ENCODE measurements at places on chromosomes 11 and 22. TPM values are rescaled to one million over a fixed set of nuclear protein-coding genes. Genes with fewer than 3 reads are reported as not detected.

The OR5AP2 gene
- not detected for polyA plus RNA-seq

The P2RX6 gene
- 12.7 TPM for polyA plus RNA-seq

The OR10D3 gene
- not detected for polyA plus RNA-seq

The SLC22A25 gene
- polyA plus RNA-seq, result not detected

The CD3D gene
- polyA plus RNA-seq, result not detected

The PLAAT5 gene
- polyA plus RNA-seq, result 2.6 TPM

The TANGO2 gene
- 9.2 TPM for polyA plus RNA-seq

The HBG2 gene
- polyA plus RNA-seq, result 4,549 TPM

DNA sequence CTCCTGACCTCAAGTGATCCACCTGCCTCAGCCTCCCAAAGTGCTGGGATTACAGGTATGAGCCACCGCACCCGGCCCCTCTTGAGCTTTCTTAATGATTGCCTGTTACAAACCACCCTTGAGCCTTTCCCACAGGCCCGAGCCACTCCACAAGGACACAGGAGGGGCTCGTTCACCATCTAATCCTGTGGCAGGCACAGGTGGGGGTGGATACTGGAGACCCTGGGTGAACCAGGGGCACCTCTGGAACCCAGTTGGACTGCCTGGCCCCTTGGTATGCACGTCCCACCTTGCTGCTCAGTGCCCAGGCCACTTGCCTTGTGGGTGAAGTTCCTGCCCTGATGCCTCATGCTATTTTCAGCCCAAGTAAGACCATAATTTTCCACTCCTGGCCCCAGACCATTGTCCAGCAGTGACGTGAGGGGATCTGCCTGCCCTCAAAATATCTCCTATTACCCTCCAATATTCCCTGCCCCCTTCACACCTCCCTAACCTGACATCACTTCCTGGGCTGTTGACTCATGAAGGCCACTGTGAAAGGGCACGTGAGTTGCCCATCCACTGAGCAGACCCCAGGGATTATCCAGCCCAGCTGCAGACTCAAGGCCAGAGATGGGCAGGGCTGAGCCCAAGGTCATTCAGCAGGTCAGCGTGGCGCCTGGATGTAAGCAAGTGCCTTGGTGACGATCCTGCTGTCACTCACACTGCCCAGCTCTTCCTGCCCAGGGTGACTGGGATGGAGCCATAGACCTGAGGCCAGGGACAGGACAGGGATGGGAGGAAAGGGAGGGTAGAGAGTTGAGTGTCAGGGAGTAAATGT, 19.6 kb downstream of the P2RY2 start:
- no peak for DNase-seq

- DNase-seq, result no peak
These were observed 26.1 kb upstream of the CARD16 start for GRCh38 chr11:105071089-105071732.

GRCh38 chr11:22234743-22235142, 41.9 kb downstream of the ANO5 start:
- DNase-seq, result no peak

DNA sequence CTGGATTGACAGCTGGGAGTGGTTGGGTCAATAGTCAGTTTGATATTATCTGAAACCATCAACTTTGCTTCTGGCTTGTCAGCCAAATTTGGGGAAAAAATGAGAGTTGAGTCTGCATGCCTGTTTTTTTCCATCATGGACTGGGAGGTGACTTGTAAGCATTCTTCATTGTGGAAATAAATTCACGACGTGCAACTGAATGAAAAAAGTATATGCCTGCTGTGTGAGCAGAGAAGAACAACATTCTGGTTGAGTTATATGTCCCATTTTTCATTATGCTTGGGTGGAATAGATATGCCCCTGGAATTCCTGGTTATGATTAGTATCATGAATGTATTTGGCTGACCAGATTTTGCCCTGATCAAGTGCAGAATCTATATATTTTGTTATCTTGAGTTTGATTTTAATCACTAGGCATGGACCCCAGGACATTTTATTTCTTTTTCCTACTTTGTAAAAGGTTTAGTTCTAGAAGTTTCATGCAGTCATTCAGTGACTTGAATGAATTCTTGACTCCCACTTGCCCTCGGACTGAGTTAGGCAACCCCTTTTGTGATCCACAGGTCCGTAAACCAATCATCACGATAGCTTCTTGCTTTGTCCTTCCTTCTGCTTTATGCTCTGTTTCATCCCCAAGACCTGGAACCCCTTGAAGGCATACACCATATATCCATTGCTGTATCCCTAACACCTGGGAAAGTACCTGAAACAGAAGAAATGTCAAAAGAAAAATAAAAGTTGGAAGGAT, 205.8 kb downstream of the NAV2 start:
- DNase-seq, result no peak

GRCh38 chr11:39712581-39712980, 1746.9 kb downstream of the LRRC4C start:
- DNase-seq, result no peak

- DNase-seq, result no peak
These were observed 31.1 kb upstream of the SYT9 start for GRCh38 chr11:7220636-7221035.

DNA sequence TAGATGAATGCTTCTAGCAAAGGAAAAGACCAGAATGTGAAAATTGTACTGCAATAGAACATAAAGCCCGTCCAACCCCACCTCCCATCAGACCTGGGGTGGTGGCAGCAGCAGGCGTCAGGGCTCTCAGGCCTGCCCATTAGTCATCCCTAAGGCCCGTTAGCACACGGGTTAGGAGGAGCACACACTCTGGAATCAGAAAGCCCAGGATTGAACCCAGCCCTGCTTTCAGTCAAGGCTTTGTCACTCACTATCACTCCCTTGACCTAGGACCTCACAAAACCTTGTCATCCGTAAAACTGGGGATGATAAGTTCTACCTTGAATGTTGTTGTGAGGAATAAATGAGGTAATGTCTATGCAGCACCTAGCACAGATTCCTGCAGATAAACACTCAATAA, 26.9 kb downstream of the MICAL3 start:
- DNase-seq, result no peak

- no peak for DNase-seq
These were observed 39.2 kb downstream of the USP35 start for GRCh38 chr11:78227921-78228320.

DNA sequence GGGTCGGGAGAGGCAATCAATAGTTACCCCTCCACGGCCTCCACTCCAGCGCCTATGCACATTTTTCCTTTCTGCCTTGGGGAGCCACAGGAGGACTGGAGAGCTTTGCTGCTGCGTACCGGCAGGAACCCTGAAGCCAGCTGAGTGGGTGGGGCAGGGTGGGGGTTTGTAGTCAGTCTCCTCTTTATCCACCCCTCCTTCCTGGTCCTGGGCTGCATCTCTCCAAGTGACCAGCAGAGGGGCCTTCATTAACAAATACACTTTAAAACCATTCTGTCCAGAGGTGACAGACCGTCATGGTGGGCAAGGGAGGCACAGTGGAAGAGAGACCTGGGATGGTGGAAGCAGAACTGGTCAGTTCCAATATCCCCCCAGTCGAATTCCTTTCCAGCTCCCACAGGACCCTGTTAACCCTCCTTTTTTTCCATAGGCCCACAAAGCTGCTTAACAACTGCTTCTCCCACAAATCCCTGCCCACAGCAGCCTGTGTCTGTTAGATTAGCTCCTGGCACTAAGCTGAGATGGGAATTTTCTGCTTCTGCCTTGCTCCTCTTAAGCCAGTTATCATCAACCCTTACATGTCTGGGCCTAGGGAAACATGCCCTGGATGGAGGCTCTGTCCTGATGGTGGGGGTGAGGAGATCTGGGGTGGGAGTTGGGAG, 3.9 kb upstream of the ABCG4 start:
- peak; percentile 71 for DNase-seq

- no peak for DNase-seq
These were observed 164.0 kb upstream of the SYT13 start for GRCh38 chr11:45450189-45450588.

- no peak for DNase-seq
These were observed 30.3 kb downstream of the PDGFB start for GRCh38 chr22:39214383-39215069.

DNA sequence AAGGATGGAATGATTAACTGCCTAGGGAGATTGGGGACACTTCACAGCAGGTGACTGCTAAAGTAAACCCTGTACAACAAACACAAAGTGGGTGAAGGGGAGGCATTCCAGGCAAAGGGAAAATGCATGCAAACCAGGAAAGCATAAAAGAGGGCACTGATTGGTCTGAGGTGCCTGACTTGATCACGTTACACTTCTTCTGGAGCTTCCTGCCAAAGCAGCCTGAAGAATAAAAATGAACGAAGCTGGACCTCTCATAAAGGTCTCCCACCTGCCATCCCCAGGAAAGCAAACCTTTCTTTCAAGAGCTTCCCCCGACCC, 46.7 kb upstream of the SCUBE2 start:
- no peak for DNase-seq

- DNase-seq, result no peak
These were observed 33.2 kb downstream of the ABCC8 start for GRCh38 chr11:17443423-17443822.
